Liver (tissue), 10 donors: ENCODE measurements at places on chromosomes 3 and 15. TPM values are rescaled to one million over a fixed set of nuclear protein-coding genes. Genes with fewer than 3 reads are reported as not detected.

DNA sequence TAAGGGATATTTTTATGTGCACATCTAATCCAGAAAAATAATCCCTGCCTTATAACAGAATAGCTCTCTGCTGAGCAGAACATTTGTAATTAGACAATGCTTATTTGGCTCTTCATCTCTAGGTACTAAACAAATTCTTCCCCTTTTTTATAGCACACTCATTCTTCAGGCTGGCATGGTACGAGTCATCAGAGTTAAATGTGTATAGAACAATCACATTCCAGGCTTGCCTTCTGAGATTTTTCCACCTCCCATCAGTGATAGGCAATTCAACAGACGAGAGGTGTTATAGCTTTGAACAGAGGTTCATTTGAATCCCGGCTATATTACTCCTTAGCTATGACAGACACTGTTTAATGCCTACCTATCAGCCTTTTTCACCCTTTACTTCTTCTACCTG, 21.4 kb upstream of the SPPL2A start:
- no peaks in the 10 kb centered on the region for H3K4me1 ChIP-seq
- H3K4me3 ChIP-seq, result no peak overlapping the region
- H3K36me3 ChIP-seq, result no peaks in the 10 kb centered on the region
- no peak for DNase-seq

DNA sequence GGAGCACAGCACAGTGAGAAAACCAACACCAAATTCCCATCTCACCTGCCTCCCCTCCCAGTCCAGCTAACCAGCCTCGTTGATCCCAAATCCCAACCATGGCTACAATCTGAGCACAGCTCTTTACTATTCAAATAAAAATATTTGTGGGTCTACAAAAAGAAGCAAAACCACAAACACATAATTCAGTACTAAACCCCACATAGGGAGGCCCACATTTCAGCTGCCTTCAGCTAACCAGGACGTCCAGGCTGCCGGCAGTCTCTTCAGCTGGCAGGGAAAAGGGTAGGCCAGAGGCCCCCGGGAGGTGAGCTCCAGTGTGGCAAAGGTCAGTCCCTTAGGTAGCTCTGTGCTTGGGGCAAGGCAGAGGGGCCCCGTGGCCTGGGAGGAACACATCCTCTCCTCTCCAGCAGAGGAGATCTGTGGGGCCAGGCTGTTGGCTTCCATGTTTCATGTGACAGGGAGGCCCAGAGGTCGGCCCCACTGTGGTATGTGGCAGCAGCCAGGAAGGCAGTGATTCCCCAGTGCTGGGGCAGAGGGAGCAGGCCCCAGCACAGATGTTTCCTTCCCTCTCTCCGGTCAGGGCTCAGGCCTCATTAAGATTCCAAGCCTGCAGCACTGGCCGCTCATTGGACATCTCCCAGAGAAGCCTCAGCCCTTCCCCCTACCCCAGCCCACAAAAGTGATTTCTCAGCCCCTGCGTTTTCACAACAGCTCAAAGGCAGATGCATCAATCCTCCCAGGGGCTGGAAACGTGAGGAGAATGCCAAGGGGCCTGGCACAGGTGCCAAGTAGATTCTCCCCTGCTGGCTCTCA, 381.4 kb downstream of the NTRK3 start:
- H3K27me3 ChIP-seq, result no peaks in the 10 kb centered on the region
- no peak for DNase-seq
- H3K27ac ChIP-seq, result no peak overlapping the region
- no peak overlapping the region for H3K4me3 ChIP-seq
- H3K36me3 ChIP-seq, result no peaks in the 10 kb centered on the region

GRCh38 chr3:149363053-149363452, 14.4 kb downstream of the TM4SF1 start:
- no peaks in the 10 kb centered on the region for H3K4me1 ChIP-seq
- no peaks in the 10 kb centered on the region for H3K36me3 ChIP-seq
- H3K27me3 ChIP-seq, result no peaks in the 10 kb centered on the region
- no peak overlapping the region for H3K4me3 ChIP-seq
- DNase-seq, result no peak

DNA sequence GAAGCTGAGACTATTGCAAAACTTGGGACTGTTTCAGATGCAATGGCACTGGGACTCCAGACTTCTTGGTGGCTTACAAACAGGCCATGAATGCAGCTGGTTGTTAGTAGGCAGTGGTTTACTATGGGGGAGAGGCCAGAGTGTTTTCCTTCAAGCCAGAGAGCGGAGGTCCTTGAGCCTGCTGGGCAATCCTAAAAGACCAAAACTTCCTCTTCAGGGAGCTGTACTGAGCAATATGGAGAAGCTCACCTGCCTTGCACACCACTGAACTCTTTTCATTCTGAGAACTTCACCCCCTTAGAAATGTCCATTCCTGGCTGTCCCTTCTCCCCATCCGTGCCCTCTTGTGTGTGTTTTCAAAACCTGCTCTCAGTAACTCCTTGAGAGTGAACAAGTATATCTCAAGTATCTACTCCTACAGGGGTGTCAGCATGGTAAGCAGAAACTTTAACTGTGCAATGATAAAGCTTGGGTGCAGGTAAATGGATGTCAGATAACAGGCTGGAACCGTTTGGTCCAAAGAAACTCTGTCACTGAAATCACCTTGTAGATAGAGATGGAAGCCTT, 213.9 kb downstream of the CLSTN2 start:
- H3K27me3 ChIP-seq, result no peaks in the 10 kb centered on the region
- no peaks in the 10 kb centered on the region for H3K36me3 ChIP-seq
- no peak overlapping the region for H3K27ac ChIP-seq
- DNase-seq, result no peak
- H3K4me1 ChIP-seq, result no peaks in the 10 kb centered on the region
- no peak overlapping the region for H3K4me3 ChIP-seq

DNA sequence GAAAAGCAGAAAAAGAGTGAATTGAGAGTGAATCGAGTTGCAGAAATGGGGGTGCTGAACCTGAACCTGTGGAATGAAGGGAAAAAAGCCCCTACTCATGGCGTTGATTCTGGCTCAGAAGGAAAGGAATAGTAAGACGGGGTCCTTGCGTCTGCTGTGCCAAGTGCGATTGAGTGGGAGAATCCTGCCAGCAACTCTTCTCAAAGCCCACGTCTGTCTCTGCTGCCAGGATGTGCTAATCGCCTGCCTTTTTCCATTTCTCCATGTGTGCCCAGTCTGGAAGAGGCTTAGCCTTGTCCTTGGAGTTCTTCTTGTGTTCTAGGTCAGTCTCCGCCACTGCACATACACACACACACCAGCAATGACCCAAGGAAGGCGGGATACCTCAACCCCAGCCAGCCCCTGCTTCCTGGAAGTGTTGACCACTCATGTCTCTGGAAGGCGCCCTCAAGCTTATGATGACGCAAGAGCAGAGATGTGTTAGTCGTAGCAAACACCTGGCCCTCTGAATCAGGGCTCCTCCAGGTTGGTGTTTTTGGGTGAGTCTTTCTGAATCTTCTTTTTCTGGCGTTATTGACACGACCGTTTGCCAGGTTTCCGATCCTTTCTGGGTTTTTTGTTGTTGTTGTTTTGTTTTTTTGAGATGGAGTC, 262.4 kb upstream of the PROK2 start:
- peaks cover 1% of the 10 kb centered on the region for H3K4me1 ChIP-seq
- H3K4me3 ChIP-seq, result no peak overlapping the region
- DNase-seq, result no peak
- H3K27me3 ChIP-seq, result no peaks in the 10 kb centered on the region
- no peaks in the 10 kb centered on the region for H3K36me3 ChIP-seq
- no peak overlapping the region for H3K27ac ChIP-seq

DNA sequence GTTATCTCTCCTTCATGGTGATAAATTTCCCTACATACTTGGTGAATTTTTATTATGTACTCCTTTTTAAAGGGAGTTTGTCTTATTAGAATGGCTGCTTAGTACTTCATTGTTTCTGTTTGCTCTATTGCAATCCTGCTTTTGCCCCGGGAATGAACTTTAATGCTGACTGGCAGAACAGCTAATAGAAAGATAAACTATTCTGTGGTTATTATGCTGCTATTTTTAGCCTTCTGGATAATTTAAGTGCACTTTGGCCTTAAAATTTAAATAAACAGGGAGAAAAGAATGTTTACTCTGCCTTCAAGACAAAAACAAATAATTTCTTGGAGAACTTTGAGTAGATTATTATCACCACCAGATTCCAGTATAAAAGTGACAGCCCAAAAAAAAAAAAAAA, 413.8 kb upstream of the CCDC54 start:
- H3K27ac ChIP-seq, result no peak overlapping the region
- H3K36me3 ChIP-seq, result no peaks in the 10 kb centered on the region
- no peak overlapping the region for H3K4me3 ChIP-seq
- DNase-seq, result no peak

- H3K27ac ChIP-seq, result no peak overlapping the region
- no peaks in the 10 kb centered on the region for H3K27me3 ChIP-seq
- H3K36me3 ChIP-seq, result no peaks in the 10 kb centered on the region
- no peaks in the 10 kb centered on the region for H3K4me1 ChIP-seq
These were observed 7.2 kb downstream of the FSD2 start for GRCh38 chr15:82798531-82799166.

- no peaks in the 10 kb centered on the region for H3K36me3 ChIP-seq
- DNase-seq, result no peak
- H3K27me3 ChIP-seq, result no peaks in the 10 kb centered on the region
- no peaks in the 10 kb centered on the region for H3K4me1 ChIP-seq
These were observed 21.6 kb upstream of the ALCAM start for GRCh38 chr3:105345156-105345555.

The MME gene
- polyA plus RNA-seq, result 14.0 TPM

The CFAP44 gene
- polyA plus RNA-seq, result 0.61 TPM

The RTP4 gene
- polyA plus RNA-seq, result 3.4 TPM

The TRPM1 gene
- polyA plus RNA-seq, result not detected
